Stimulated activated CD8-positive, alpha-beta memory T cell treated with anti-CD3 and anti-CD28 coated beads, Interleukin-4, amount 100 ng/mL, for 4 hours (primary cell): ENCODE measurements at places on chromosomes 1 and 21.

DNA sequence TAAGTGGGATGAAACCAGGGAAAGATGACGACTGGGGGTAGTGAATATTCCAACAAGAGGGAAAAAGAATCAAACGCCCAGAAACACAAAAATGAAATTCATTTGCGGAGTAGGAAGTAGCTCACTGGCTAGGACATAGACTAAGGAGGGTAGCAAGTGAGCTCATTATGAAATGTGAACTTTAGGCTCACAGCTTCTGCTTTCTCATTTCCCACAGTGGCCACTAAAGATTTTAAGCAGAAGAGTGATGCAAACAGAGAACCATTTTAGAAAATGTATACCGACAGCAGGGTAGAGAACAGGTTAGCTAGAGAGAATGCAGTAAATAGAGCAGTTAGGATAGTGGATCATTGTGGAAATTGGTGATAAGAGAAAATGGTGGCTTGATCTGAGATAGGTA lies 3.5 kb downstream of the CD48 start:
- DNase-seq: no peak

- no peak for DNase-seq
These were observed 43.0 kb downstream of the ATP6V1G3 start for GRCh38 chr1:198497326-198498102.

DNA sequence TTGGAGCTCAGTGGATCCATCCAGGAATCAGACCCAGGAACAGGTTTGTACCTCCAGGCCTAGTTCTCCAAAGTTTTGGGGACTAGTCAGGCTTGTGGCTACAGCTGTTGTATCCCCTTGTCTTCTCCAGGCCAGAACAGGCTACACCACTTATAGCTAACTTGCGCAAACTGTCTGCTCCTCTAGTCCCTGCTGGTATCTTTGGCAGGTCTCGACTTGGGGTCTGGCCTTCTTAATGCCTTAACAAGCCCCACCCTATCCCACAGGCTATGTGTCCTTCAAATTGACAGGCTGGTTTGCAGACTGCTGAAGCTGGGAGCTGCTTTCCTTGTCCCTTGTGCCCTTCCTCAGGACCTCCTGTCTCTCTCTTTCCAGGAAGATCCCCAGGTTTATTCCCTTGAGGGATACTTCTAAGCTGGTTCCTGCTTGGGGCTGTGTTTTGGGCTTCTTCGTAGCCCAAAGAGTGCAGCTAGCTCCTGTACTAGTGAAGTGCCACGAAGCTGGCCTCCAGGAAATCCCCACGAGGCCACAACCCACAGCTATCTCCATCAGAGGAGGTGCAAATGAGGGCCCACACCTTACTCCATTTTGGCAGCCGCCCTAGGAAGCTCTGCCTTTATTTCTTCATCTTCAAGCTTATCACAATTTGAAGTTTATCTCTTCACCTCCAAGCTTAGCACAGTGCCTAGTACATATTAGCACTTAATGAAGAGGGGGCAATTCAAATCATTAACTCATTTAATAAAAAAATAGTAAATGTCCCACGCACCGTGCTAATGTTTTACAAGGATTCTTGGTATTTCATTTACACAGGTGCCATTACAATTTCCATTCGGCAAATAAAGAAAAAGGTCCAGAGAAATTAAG lies 683 bp upstream of the DMAP1 start:
- DNase-seq: no peak

DNA sequence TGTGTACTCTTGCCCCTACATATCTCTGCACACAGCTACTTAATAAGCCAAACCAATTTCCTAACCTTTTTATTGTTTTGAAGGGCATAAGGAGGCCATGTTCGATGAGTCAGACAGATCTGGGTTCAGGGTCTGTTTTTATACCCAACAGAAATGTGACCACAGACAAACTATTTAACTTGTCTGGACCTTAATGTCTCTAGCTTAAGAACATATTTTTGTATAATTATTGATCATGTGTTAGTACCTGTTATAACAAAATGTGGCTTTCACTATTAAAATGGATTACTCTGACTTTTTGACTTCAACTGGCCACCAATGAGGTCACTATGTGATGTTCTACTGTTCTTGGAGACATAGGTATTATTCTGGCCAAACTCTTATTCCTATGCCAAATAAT lies 507.8 kb upstream of the USP24 start:
- DNase-seq: no peak
